IMR-90 (cell line): ENCODE measurements at places on chromosomes 5 and 9.
A peak's percentile ranks its signal among the peaks of the same experiment; 100 is the strongest.

- no peak for DNase-seq
Measured at GRCh38 chr9:126752881-126753670, 51.8 kb upstream of the ZBTB43 start.

DNA sequence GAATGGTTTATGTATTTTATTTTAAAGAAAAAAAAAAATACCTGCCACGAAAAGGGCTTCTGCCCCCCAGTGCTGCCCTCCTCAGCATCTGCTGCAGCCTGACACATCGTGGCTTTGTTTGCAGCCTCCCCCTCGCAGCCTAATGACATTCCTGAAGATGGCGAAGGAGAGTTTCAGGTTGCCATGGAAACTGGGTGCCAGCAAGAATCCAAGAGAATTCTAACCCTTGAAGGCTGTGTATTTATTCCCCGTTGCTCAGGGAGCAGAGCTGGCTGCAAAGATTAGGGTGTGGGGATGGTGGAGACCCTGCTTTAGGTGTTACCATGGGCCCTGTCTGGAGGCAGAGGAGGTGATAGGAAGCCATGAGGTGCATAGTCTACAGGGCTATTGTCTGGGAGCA is 126.6 kb downstream of the NSG2 start:
- no peak for DNase-seq

- DNase-seq, result peak; percentile 95
Measured at GRCh38 chr9:130451509-130452388, 7.0 kb downstream of the ASS1 start.

DNA sequence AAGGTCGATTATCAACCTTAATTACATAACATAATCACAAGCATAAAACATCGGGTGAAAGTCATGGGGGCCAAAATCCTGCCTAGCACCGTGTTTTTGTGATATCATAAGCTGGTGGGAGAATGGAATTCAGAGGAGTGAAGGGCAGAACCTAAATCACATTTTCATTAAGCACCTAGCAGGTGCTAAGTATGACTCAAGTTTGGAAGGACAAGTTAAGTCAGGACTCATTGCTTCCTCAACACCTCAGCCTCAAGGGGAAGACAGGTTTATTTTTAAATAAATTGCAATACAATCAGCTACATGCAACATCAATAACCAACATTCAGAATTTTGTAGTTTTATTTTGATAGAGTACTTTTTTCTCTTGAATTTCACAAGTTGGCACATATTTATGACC is 33.5 kb upstream of the GAS1 start:
- DNase-seq, result no peak

- DNase-seq, result no peak
Measured at GRCh38 chr5:178424810-178425177, 165.4 kb downstream of the COL23A1 start.

DNA sequence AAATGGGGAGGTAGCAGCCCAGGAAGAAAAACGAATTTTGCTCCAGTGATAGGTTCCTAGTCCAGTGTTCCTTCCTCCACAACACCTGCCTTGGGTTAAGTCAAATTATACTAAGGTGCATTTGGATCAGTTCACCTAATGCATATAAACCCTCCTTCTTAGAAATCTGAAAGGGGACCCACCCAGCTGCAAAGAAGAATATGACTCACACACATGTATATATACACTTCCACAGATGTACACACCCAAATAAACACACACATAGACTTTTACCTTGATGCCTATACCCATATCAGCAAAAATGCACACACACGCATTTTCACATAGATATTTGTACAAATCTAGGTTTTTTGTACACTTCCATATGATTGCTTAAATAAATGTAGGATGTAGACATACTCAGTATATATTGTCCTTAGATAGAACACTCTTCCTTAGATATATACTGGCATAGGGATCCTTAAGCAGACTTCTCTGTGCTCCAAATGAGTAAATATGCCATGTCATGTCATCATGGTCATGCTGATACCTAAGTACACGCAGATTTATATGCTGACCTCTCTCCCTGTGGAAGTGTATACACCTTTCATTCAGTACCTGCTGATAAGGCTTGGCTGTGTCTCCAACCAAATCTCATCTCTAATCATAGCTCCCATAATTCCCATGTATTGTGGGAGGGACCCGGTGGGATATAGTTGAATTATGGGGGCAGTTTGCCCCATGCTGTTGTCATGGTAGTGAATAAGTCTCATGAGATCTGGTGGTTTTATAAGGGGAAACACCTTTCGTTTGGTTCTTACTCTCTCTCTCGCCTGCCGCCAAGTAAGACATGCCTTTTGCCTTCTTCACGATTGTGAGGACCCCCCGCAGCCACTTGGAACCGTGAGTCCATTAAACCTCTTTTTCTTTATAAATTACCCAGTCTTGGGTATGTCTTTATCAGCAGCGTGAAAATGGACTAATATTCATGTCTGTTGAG is 10.2 kb downstream of the ADRB2 start:
- no peak for DNase-seq

DNA sequence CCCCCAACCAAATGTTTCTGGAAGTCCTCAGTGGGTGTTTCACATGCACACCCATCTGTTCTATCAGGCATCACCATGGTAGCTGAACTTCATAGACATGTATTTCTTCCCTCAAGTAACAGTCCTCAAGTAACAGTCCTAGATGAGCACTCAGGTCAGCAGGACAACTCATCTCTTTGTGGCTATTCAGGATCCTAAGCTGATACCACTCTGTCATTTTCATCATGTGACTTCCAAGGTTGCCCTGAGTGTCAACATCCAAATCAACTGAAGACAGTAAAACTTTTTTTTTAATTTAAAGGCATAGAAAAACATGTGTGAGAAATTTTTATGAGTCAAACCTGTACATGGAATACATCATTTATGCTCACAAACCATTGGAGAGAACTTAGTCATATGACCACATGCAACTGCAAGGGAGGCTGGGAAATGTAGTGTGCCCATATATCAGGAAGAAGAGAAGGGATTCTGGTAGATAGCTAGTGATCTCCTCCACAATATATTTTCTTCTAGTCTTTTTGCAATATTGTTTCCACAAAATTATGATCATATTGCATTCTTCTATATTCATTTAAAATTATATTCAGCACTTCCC is 64.2 kb upstream of the FST start:
- no peak for DNase-seq

- peak; percentile 96 for DNase-seq
Measured at GRCh38 chr9:113223963-113224362, 2.6 kb downstream of the SLC31A1 start.

DNA sequence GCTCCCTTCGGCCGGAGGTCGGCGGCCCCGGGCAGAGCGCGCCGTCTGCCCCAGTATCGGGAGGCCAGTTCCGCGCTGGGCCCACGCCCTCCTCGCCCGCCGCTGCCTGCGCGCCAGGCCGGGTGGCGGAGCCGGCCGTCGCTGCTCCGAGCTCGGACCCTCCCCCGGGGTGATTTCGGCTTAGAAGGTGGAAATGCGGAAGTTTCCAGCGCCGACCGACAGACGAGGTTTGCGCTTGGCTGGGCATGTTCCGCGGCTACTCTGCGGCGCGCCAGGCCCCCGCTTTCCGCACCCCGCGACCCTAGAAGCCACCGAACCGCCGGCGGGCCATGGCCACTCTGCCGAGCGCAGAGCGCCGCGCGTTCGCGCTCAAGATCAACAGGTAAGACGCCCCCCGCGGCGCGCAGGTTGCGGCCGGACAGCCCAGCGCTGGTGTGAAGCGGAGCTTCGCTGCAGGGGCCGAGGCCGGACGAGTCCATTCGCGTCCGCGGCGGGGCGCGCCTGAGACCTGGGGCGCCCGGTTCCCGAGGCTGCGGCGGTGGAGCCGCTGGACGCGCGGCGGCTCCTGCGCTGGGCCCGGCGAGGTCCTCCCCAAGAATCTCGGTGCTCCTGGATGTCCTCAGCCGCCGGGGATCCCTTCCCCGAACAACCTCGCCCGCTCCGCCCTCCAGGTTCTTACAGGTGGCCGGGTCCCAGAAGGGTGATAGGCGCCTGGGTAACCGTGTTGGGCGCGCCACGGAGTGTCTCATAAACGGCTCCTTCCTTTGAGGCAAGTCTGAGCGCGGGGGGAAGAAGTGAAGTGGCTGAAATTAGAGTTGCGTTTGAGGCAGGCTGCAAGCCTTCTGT is at the start of gene DOCK8:
TSS of gene DOCK8 (plus strand) at position 218 of the 846 bp plus-strand sequence. CDS start at position 330, 112 bp downstream.
- no peak for DNase-seq

- DNase-seq, result no peak
Measured at GRCh38 chr9:27365707-27366376, 68.9 kb upstream of the EQTN start.

GRCh38 chr5:143065185-143065965 is 295.2 kb downstream of the ARHGAP26 start:
- peak; percentile 88 for DNase-seq

GRCh38 chr9:137412431-137412830 is 10.5 kb downstream of the EXD3 start:
- DNase-seq, result peak; percentile 41

DNA sequence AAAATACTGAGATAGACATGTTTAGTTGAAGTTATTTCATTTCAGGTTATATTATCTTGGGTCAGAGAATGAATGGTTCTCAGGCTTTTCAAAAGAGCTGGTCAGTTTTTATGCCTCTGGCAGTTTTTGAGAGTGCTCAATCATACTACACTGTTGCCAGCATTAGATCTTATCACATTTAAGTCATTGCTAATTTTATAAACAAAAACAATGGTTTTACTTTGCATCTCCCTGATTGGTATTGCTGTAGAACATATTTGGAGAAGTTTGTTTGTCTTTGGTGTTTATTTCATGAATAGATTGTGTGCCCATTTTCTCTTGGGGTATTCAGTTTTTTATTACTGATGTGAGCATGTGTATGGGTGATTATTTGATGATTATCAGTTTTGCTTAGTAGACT is 1.5 kb downstream of the CATSPER3 start:
- no peak for DNase-seq

DNA sequence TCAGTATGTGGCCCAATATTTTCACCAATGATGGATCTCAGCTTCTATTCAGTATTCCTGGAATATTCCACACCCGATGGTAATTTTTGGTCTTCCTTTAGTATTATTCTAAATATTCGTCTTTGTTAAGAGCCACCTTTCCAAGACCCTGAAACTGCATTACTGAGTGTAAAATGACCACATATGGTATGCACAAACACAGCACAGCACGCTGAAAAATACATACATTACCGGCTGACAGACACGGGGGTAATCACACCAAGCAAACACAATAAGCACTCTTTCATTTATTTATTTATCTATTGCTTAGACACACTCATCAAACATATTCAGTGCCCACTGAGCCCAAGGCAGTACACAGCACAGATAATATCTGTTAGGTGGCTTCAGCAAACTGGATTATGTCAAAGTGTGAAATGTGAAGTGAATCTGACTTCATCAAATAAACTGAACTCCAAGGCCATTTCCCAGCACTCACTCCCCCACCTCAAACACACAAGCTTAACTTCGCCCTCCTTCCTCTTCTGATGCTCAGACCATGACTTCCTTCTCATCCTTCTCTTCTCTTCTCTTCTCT is 1637.8 kb upstream of the C9orf72 start:
- DNase-seq, result no peak

GRCh38 chr5:98794414-98795080 is 21.1 kb downstream of the RGMB start:
- no peak for DNase-seq

DNA sequence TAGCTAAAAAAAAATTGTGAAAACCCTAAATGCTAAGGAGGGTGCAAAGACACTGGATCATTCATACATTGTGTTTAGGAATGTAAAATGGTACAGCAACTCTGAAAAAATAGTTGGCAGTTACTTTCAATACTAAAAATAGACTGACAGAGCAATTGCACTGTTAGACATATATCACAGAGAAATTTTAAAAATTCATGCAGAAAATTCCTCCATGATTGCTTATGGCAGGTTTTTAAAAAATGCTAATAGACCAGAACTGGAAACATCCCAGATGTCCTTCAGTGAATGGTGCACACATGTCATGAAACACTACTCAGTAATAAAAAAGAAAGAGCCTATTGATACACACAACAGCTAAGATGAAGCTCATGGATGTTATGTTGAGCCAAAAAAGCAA is 349.8 kb upstream of the DAB2 start:
- DNase-seq, result no peak

DNA sequence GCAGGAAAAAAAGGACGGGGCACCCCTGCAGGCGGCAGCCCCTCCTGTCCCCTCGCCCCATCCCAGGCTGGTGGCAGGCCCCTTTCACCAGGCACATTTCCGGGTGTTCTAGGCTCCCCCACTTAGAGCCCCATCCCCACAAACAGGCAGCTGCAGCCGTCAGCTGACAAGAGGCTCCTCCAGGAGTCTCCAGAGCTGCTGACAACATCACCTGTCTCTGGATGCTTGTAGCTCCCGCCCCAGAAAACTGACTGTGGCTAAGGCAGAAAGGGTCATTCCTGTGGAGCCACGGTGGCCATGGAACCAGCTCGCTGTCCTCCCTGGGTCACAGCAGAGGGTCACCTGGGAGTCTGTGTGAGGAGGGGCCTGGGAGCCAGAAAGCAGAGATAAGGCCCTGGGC is 50.9 kb downstream of the HMCN2 start:
- no peak for DNase-seq

- DNase-seq, result peak; percentile 46
Measured at GRCh38 chr5:150485693-150486401, 22.1 kb upstream of the NDST1 start.

GRCh38 chr9:130498918-130499698 is 54.3 kb downstream of the ASS1 start:
- no peak for DNase-seq

DNA sequence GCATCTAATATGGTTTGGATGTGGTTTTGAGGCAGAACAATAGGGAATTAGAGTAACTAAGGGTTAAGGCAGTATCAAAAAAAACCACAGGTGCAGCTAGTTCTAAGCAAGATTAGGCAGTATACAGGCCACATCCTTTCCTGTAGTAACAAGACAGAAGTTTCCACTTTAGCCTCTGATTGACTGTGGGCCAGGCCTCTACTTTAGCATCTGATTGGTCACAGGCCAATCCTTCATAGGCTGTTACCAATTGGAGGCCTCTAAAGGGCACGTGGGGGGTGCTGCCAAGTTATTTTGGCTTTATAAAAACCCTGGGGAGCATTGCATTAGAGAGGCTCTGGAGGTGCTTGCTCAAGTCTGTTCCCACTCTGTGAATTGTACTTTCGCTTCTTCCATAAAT is 144.1 kb upstream of the ST8SIA4 start:
- no peak for DNase-seq
